Pancreas (tissue), 10 donors: ENCODE measurements at places on chromosomes 16 and 17.

DNA sequence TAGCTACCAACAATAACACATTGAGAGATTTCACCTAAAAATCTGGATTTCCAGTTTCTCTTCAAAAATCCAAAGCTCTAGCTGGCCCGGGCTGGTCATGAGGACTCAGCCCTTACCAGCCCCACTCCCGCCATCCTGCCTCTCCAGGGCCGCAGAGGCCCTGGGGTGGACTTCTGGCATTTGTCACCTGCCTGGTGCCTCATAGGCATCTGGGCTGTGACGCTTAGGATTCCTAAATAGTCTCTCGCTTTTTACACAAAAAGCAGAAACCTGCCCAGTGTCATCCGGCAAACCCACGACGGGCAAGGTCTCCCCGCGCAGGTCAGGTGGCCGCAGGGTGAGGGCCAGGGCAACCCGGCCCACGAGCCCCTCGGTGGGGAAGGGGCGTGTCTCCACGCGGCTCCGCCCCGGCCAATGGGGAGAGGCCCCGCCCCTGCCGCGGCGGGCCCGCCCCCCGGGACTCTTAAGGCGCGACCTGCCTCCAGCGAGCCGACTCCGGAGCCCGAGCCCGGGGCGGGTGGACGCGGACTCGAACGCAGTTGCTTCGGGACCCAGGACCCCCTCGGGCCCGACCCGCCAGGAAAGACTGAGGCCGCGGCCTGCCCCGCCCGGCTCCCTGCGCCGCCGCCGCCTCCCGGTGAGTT, at the start of gene VASN:
TSS of gene VASN (plus strand) at position 492 of the 644 bp plus-strand sequence. CDS start 9,030 bp downstream, outside the sequence.
- DNase-seq = peak; percentile 71

- no peak for DNase-seq
These were observed 439 bp upstream of the GNG13 start for GRCh38 chr16:800834-801511.

GRCh38 chr16:64013856-64014255, 1108.0 kb downstream of the CDH11 start:
- DNase-seq = no peak

- DNase-seq = no peak
These were observed 232.3 kb downstream of the ZFHX3 start for GRCh38 chr16:72815348-72816318.

DNA sequence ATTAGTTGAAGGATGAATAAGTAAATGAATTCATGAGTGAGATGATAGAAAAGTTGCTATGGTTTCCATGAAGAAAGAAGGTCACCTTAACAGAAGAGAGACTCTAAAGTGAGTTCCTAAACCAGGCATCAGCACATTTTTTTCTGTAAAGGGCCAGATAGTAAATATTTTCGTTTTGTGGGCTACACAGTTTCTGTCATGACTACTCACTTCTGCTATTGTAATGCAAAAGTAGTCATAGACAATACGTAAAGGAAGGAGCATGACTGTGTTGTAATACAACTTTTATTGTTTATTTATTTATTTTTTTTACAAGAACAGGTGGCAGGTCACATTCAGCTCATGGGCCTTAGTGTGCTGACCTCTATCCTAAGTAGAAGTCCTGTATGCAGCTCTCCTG, 426.1 kb upstream of the DYNLRB2 start:
- no peak for DNase-seq

DNA sequence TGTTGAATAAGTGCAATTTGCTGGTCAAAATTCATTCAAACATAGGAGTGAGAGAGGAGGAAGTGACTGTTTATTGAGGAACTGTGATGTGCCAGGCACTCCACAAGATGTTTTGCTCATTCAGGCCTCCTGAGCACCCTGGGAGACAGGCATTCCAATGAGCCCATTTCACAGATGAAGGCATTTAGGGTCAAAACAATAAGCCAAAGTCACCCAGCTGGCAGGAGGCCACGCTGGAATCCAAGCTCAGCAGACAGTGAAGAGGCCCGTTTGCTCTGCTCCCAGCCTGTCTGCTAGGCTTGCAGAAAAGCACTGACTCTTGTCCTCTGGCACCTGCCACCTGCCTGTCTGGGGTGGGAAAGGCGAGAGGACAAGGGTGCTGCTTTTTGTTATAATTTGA, 10.1 kb upstream of the SLC25A39 start:
- DNase-seq = no peak

DNA sequence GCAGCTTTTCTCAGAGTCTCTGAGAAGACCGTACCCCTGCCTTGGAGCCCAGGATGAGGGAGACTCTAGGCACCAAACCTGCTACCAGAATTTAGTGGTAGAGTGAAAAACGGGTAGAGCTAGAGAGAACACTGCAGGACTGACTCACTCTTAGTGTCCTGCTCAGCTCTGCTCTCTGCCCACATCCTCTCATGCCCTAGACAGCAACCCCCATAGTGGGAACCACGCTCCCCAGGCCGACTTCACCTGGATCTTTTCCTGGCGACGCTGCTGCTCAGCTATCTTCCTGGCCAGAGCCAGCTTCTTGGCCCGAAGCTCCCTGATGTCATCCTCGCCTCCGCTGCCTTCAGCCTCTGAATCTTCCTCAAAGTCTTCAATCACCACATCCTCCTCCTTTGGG, 26.7 kb downstream of the HIC1 start:
- no peak for DNase-seq

GRCh38 chr17:9645851-9646545, 681 bp downstream of the USP43 start:
- DNase-seq = peak; percentile 88

DNA sequence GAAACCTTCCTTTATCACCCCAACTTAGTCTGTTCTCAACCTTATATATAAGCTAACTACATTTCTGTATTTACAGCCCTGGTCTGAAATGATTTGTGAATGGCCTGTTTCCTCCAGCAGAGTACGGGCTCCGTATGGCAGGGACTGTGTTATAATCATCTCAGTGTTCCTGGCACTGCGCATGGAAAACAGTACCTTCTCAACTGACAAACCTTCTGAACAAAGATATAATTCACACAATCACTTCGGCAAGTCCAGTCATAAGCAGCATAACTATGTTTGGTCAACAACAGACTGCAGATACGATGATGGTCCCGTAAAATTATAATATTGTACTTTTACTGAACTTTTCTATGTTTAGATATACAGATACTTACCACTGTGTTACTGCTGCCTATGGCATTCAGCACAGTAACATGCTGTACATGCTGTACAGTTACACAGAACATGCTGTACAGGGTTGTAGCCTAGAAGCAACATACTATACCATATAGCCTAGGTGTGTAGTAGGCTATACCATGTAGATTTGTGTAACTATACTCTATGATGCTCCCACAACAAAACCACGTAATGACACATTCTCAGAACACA, 30.0 kb downstream of the ANKFY1 start:
- no peak for DNase-seq

DNA sequence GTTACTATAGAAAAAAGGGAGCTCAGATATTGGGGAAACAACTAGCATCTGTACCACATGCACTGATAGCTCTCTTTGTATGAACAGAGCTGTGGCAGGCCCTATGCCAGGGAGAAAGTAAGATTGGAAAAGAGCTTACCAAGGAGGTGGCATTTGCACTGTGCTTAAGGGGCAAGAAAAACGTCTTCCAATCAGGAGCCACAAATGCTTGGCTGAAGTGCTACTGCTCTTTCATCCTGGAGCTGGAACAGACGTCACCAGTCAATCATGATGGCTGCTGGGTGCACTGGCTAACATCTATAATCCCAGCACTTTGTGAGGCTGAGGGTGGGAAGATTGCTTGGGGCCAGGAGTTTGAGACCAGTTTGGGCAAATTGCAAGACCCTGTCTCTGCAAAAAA, 218.5 kb downstream of the SEC14L1 start:
- DNase-seq = no peak

DNA sequence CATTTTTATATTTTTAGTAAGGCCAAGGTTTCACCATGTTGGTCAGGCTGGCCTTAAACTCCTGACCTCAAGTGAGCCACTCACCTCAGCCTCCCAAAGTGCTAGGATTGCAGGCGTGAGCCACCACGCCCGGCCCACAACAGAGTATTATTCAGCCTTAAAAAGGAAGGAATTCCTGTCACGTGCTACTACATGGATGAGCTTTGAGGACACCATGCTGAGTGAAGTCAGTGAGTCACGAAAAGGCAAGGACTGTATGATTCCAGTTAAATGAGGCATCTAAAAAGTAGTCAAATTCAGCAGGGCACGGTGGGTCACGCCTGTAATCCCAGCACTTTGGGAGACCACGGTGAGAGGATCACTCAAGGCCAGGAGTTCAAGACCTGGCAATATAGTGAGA, 9.7 kb downstream of the CSF3 start:
- DNase-seq = no peak

- DNase-seq = no peak
These were observed 271.5 kb downstream of the PHKB start for GRCh38 chr16:47732523-47733111.

GRCh38 chr16:11557801-11558200, 28.9 kb downstream of the LITAF start:
- DNase-seq = no peak

GRCh38 chr16:3695610-3696369, 21.5 kb downstream of the TRAP1 start:
- peak; percentile 84 for DNase-seq

DNA sequence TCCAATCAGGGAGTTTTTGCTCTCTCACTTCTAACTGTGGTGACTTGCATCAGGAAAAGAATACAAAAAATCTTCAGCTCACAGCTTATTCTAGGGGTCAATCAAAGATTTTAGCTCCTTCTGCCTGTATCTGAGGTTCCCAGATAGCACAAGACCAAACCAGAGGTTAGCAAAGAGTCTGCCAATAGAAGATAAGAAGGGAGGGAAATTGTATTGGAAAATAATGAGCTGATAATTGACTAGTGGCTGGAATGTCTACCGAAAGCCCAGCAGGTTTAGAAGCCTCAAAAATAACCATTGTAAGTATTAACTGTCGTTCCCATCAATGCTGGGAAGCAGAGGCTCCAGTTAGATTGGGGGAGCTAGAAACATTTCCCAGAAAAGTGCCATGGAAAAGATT, 26.3 kb downstream of the HS3ST3A1 start:
- DNase-seq = no peak

DNA sequence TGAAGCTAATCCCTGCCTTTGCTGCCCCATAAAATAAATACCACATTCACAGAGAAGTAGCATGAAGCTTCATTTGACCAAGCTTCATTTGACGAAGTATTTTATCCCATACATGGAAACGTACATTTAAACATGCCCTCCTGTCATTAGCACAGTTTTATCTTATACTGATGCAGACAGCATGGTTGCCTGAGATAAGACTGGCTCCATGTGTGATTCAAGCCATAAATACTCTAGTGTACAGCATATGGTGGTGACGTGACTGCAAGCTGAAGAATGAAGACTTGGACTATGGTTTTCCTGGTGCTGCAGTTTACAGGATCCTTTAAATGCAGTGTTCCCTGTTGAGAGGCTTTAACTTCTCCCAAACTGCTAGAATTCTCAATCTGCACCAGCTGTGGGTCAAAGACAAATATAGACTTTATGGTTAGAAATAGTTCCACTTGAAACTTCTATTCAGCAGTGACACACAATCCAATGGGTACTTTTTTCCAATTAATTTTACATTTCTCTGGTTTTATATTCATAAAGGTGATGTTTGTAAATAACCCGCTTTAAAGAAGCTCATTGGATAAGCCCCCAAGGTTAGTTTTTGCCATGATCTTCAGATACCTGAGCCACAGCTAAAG, 64.9 kb downstream of the CYB561 start:
- DNase-seq = no peak

GRCh38 chr16:16086653-16087446, 136.4 kb downstream of the ABCC6 start:
- no peak for DNase-seq

GRCh38 chr17:53971361-53971760, 148.6 kb downstream of the KIF2B start:
- DNase-seq = no peak

DNA sequence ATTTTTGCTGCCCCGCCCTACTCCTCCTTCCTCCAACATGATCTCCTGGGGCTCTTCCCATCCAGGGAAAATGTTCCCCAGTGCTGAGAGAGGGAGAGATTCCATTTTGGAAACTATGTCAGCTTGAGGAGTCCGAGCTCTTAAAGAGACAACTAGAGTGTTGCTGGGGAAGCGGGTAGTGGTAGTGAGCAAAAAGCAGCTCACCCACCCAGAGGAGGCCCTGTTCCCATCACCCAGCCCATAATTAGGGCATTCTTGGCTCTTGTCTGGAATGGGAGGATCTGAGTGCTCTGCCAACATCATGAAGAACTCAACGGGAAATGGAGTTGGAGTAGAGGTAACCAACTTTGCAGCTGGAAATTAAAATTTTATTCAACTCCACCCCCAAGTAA, 9.1 kb upstream of the MSL1 start:
- DNase-seq = no peak

- DNase-seq = no peak
These were observed 92.1 kb upstream of the ZNF750 start for GRCh38 chr17:82931699-82932517.

GRCh38 chr17:41404024-41404671, 6.7 kb upstream of the KRT31 start:
- no peak for DNase-seq

- DNase-seq = no peak
These were observed 20.9 kb downstream of the RPTOR start for GRCh38 chr17:80565343-80566053.

DNA sequence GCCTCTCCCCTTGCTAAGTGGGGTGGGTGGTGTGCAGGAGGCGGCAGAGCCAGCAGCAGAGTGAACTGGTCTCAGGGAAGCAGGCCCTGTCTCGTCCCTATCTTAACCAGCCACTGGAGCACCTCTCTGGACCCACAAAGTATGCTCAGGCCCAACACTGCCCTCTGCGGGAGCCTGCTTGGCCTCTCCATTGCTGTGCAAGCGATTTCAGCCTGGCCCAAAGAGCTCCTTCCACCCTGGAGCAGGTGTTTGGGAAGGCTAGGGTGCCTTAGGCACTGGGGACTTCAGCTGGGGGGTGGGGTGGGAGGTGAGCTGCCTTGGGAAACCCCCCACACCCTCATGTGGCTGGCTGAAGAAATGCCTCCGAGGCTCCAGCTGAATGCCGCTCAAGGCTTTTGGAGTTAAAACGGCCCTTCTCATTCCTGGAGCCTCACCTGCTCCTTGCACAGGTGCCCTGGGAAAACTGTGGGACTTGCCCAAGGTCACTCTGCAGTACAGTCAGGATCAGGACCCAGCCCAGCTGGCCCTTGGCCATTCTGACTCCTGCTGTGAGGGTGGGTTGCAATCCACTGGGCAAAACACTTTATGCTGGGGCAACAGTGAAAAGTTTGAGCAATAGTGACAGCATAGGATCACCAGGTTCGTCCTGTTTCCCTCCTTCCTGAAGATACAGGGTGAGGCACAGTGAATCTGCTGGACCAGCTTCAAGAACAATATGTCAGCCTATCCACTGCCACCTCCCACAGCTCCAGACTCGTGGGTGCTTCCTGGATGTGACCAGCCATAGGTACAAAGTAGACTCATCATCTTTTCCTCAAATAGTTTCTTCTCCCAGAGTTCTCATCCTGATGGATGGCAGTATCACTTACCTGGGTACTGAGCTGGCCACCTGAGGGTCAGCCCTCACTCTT, 5.9 kb upstream of the UBE2O start:
- DNase-seq = peak; percentile 60

- no peak for DNase-seq
These were observed 402.1 kb upstream of the ERCC4 start for GRCh38 chr16:13517841-13518240.
